ENCODE measurements at places on chromosomes 6 and 20. TPM values are rescaled to one million over a fixed set of nuclear protein-coding genes. Genes with fewer than 3 reads are reported as not detected.

PSORS1C1 gene
- total RNA-seq, result 7.8 TPM

FAM209B gene
- total RNA-seq, result not detected

RBBP9 gene
- total RNA-seq, result 19.0 TPM

LY6G5C gene
- total RNA-seq, result not detected

TGM2 gene
- total RNA-seq, result 163 TPM

SMPDL3A gene
- 11.5 TPM for total RNA-seq

CPXM1 gene
- 1.9 TPM for total RNA-seq

SNAP25 gene
- 2.7 TPM for total RNA-seq

GGTLC1 gene
- not detected for total RNA-seq

DZANK1 gene
- total RNA-seq, result 2.0 TPM

Data from gastroesophageal sphincter (tissue), 4 donors.